Left ventricle myocardium inferior (tissue), 1 donor: ENCODE measurements at places on chromosomes 11 and 22.

- no peak for DNase-seq
Observed at GRCh38 chr11:94751218-94751609, 16.9 kb upstream of the AMOTL1 start.

GRCh38 chr11:128814856-128815705 is 52.0 kb downstream of the KCNJ1 start:
- DNase-seq: peak; percentile 70

DNA sequence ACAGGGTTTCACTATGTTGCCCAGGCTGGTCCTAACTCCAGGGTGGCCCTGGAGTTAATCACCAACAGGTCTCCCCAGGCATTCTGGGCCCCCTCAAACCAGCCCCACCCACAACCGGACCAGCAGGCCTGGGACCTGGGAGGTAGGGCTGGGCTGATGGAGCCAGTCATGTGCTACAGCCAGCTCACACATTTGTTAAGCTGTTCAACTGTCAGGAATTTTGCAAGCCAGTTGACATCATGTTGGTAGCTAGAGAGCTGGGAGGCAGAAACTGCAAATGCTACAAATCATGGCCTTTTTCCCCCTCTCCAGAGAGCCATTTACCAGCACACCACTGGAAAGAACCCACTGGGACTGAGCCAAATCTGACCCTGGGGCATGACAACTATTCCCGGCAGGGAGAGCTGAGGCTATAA is 6.8 kb downstream of the ARHGAP1 start:
- no peak for DNase-seq

DNA sequence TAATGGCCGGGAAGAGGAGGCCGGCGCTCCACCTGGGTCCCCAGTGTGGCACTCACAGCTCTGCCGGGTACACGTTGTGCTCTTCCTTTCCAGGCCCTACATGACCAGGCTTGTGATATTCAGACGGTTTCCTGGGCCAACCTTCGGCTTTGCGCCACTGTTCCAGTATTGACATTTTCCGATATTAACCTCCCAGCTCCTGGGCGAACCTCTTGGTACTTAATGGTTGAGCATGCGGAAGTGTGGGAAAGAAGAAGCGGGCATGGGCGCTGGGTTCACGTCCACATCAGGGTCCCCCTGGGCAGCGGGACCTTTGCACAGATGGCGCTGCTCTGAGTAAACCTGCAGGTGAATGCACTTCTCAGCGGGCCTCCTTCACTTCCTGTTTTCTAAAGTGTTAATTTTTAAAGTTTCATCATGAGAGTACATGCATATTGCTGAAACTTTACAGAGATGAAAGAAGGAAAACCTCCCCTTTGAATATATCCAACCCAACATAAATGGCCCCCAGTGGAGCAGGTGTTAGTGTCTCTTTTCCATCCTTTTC is 286.7 kb downstream of the TBC1D22A start:
- no peak for DNase-seq

- DNase-seq: no peak
Observed at GRCh38 chr11:128040603-128041002, 546.8 kb downstream of the ETS1 start.

- DNase-seq: peak; percentile 9
Observed at GRCh38 chr11:75271730-75272129, 31.2 kb downstream of the TPBGL start.

- no peak for DNase-seq
Observed at GRCh38 chr11:71140206-71140919, 112.0 kb downstream of the SHANK2 start.

- DNase-seq: no peak
Observed at GRCh38 chr11:93474123-93474522, 69.1 kb downstream of the SMCO4 start.

DNA sequence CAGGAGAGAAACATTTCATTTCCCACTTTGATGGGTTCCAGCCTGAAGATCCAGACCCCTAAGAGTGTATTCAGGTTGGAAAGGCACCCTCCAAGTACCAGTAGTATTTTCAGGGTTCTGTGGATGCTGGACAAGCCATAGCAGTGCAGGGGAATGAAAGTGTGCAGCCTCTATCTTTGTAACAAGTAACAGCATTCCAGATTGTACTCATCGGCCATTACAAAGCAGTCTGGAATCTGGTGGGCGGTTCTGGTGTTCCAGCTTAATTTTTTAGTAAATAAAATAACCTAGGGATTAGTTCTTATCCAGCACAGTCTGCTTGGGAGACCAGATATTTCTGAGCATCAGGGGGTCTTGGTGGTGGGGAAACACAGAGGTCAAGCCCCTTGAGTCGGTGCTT is 22.6 kb downstream of the APLNR start:
- no peak for DNase-seq

DNA sequence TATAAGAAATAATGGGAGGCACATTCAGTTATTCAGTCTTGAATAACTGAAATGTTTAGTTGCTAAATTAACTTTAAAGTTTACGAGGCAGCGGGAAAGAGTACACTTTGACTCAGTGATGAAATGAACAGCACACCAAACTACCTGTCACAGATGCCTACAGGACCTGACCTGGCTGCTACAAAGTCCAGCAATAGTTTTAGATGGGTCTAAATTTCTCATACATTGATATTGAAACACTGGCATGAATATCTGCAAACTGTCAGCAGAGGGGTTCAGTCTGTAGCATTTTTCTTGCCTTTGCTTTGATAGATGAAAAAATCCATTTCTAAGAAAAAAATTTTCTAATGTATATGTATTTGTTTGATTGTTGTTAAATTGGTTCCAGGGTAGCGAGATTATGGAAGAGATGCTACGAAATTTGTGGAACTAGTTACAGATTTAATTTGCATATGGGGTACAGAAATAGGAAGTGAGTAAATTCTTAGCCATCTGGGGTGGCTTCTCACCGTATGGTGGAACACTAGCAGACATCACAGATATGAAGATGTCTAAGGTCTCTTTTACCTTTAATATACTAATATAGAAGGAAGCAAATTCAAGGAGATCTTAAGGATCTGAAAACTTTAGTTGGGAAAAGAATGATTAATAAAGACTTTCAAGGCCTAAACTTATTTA is 20.8 kb upstream of the GAB2 start:
- DNase-seq: no peak

- no peak for DNase-seq
Observed at GRCh38 chr11:92758241-92758780, 211.1 kb upstream of the MTNR1B start.

- peak; percentile 54 for DNase-seq
Observed at GRCh38 chr11:65468874-65469333, 29.9 kb upstream of the MALAT1 start.
